ENCODE measurements at places on chromosomes 4 and X. TPM values are rescaled to one million over a fixed set of nuclear protein-coding genes. Genes with fewer than 3 reads are reported as not detected.

- DNase-seq, result no peak
Measured at GRCh38 chr4:166400270-166400894, 527.3 kb downstream of the TLL1 start.

NPY1R gene
- polyA plus RNA-seq, result 3.8 TPM

- DNase-seq, result peak; percentile 80
Measured at GRCh38 chr4:123398066-123398852, 1.7 kb downstream of the SPRY1 start.

TRIM75 gene
- not detected for polyA plus RNA-seq

DNA sequence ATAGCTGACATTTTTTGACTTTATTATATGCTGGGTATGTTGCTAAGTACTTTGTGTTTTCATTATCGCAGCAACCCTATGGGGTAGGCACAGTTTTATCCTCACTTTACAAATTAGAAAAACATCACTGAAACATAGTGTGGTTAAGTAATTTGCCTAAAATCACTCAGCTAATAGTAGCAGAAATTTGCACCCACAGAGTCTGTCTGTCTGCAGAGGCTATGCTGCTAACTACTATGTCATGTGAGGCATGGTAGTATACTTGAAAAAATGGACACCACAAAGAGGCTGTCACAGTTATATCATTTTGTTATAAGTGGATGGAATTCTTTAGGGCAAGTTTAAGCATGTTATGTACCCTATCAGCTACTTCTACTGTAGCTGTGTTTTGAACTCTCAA is 69.0 kb downstream of the STAG2 start:
- no peak for DNase-seq

PHEX gene
- polyA plus RNA-seq, result 0.07 TPM

CLDN22 gene
- polyA plus RNA-seq, result not detected

GRCh38 chrX:52346174-52347165 is 22.4 kb upstream of the XAGE2 start:
- DNase-seq, result no peak

GRCh38 chrX:14026121-14026520 is 3.6 kb downstream of the GEMIN8 start:
- DNase-seq, result peak; percentile 3
